ENCODE measurements at places on chromosomes 6 and 20.

- DNase-seq: no peak
These were observed 74.6 kb downstream of the AIG1 start for GRCh38 chr6:143135325-143135724.

GRCh38 chr6:170165085-170165470 is 125.8 kb downstream of the DLL1 start:
- no peak for DNase-seq

- DNase-seq: no peak
These were observed 8.5 kb upstream of the GDF5 start for GRCh38 chr20:35446356-35447078.

- DNase-seq: no peak
These were observed 383.5 kb downstream of the FRK start for GRCh38 chr6:115677198-115677597.

DNA sequence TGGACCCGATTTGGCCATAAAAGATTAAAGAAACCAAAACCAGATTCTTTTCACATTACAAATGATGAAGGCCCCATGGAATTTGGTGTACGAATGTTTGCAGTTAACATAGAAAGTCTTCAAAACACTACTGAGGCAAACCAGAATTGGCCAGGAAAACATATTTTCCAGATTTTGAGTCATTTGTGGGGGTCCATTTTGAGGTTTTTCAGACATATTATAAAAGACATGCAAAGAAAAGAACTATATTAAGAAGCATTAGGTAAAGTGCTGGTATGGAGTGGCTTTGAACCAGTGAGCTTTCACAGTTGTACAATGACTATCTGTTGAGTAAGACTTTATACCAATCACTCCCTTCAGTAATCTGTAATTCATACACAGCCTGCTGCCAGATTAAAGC is 168.9 kb upstream of the COL21A1 start:
- no peak for DNase-seq

DNA sequence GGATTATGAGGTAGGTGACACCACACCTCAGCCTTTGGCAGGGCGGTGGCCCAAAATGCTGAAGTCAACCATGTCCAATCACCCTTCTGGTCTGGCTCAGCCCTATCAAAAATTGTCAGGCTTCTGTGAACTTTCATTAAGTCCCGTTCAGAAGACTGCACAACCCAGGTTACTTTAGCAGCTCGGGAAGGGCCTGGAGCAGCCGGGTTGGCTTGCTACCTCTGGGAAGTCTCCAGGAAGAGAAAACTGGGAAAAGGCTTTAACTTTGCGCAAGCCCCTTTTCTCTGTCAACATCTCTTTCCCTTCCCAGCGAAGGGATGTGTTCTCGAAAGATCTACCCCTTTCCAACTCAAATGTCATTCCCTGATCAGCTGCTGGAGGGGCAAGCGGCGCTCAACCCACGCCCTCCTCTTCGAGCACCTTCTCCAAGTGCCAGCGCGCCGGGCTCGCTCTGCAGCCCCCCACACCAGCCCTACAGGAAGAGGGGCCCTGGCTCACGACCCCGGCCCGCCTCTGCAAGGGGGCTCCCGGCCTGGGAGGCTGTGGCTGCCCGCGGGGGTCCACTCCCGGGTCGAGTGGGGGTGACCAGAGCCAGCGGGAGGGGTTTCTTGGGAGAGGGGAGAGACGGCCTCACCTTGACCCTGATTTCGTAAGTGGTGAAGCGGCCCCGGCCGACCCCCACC is 573 bp downstream of the SNX3 start:
- DNase-seq: peak; percentile 68

- DNase-seq: no peak
These were observed 41.0 kb downstream of the HM13 start for GRCh38 chr20:31555203-31555775.

DNA sequence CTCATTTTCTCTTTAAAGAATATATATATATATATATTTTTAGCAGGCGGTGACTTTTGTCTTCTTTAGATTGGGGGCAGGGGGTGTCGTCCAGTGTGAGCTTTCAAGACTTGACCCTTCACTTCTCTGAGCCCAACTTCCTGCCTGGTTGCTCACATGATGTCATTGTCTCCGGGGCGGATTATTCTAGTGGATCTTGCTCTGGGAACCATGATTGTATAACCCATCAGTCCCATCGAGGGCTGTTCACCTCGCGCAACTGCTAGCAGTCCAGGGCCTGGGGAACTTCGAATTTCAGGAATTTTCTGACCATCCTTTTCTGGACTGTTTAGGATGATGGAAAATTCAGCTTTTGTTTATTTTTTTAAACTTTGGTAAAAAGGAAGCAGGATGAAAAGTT is 1.0 kb downstream of the IGF2R start:
- DNase-seq: peak; percentile 81

DNA sequence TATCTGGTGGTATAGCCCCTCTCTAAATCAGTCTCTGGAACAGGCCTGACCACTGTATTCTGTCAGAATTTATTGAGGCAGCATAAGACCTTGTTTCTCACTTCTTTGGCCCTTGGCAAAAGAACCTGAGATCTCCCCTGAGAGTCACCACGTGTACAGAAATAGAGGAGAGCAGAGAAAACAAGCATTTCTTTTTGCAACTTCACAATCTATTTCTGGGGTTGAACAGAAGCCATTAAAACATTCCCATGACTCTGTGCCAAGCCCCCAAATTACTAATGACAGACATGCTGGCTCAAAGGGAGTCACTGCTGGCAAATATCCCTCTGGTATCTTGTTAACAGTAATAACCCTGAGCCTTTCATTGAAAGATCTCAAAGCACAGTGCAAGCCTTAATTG is 395.3 kb downstream of the MAFB start:
- DNase-seq: no peak

GRCh38 chr6:143332153-143332845 is 118.2 kb downstream of the ADAT2 start:
- no peak for DNase-seq

GRCh38 chr6:96898241-96898851 is 655 bp upstream of the NDUFAF4 start:
- DNase-seq: no peak

GRCh38 chr6:147071776-147072175 is 132.4 kb upstream of the STXBP5 start:
- DNase-seq: no peak

GRCh38 chr20:18778690-18779392 is 34.7 kb upstream of the SCP2D1 start:
- DNase-seq: no peak

GRCh38 chr6:47792216-47792733 is 10.4 kb downstream of the OPN5 start:
- no peak for DNase-seq

DNA sequence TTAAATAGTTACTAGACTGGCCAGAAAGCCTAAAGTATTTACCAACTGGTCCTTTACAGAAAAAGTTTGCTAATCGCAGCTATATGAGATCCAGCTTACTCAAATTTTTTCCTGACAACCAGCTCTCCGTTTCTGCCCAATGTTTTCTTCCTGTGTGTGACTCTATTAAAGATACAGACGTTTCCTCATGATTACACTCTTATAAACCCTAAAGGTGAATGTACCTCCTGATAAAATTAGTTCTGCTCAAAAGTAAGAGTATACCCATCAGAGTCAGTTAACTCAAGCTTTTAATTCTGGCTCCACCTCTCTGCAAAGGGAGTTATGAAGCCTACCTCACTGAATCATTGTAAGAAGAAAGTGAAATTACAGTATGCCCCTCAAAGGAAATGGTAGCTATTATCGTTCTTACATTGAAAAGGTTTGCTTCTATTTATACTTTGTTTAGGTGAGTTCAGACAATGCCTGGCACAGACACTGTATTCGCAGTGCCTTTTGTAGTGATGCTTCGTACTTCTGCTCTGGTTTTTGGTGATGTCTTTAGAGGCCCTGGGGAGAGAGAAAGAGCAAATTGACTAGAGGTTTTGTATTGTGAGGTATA is 10.2 kb upstream of the MROH8 start:
- DNase-seq: no peak

- DNase-seq: no peak
These were observed 274.3 kb downstream of the QKI start for GRCh38 chr6:163688739-163689362.

- DNase-seq: no peak
These were observed 936 bp upstream of the TMX4 start for GRCh38 chr20:8020314-8021079.

- DNase-seq: no peak
These were observed 32.3 kb downstream of the GSTA3 start for GRCh38 chr6:52877168-52877567.

Data from Peyer's patch (tissue), 4 donors.